ENCODE measurements at places on chromosomes 12 and 14.

DNA sequence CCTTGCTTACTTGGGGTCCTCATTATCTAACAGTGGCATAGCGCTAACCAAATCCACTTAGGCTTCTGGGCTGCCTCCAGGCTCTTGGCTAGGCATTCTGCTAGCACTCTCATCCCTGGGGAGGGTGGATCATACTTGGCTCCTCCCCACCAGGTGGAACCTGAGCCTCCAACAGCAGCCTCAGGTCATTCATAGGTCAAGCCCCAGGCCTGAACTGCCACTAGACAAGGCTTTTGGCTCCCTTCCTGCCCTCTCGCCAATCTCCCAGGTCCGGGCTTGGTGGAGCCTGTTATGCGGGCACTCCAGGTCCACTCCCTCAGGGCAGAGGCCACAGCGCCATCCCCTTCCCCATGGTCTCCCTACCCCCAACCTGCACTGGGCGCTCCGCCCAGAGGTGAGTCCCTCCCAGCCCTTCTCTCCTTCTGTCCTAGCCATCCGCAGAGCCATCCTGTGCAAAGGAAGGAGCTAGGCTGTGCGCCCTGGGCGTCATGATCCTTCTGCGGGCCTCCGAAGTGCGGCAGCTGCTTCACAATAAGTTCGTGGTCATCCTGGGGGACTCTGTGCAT is 154.9 kb upstream of the AMIGO2 start:
- no peak for DNase-seq

DNA sequence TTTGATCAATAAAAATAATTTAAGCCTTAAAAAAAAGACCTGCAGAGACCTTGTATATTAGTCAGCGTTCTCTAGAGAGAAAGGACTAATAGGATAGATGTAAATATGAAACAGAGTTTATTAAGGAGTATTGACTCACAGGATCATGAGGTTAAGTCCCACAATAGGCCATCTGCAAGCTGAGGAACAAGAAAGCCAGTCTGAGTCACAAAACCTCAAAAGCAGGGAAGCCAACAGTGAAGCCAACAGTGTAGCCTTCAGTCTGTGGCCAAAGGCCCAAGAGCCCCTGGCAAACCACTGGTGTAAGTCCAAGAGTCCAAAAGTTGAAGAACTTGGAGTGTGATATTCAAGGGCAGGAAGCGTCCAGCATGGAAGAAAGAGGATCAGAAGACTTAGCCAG is 66.3 kb downstream of the TBX5 start:
- no peak for DNase-seq

GRCh38 chr12:69239922-69240630 is 707 bp downstream of the CPSF6 start:
- DNase-seq = peak; percentile 23

- DNase-seq = peak; percentile 79
Observed at GRCh38 chr12:81627336-81628189, 131.6 kb downstream of the PPFIA2 start.

DNA sequence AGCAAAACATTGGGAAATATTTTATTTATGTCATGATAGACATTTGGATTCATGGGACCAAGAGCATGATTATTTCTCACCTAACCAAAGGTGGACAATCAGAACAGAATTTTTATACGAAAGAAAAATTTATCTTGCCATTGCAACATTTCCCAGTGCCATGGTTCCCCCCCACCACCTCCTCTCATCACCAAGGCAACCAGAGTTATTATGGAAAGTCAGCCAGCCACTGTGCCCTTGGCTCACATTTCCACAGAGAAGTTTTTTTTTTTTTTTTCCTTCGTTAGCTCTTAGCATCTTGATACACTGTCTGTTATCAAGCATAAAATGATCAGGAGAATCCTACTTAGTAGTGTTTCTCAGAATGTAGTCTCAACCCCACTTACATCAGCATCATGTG is 176.4 kb upstream of the TMTC1 start:
- DNase-seq = no peak

DNA sequence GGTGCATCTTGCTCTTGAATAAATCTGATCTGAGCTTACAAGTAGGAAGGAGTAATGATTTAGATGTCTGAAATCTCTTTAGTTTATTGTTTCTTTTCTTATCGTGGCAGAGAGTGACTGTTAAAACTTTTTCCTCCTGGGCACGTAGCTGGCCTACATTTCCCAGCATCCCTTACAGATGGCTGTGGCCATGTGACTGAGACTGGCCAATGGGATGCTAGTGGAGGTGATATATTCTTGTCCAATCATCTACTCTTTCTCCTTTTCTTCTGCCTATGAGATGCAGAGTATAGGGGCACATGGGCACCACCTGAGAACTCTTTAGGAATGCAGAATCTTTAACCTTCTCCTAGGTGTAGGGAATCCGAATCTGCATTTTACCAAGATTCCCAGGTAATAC is 237.3 kb downstream of the RGS6 start:
- no peak for DNase-seq

DNA sequence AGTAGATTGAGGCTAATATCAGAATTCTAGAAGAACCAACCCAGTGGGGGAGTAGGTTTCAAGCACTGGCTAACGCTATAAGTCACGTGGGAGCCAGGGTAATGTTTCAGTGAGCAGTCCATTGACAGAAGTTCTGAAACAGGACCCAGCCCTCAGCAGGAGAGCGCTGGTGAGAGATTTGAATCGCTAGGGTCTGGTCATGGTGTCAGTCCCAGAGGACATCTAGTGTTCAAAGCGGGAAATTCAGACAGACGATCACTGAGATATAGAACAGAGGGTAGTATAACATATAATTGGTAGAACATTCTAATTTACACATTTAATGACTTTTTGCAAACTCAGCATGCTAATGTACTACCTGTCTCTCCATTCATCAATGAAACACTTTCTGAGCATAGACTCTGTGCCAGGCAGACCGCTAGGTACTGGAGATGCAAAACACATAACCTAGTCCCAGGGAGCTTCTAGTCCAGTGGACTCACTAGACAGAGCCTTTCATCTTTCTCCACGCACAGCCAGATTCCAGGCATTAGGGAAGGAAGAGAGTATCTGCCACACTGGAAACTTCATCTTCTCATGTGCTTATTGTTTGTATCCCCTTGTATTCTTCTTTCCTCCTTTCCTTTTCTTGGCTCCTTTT is 35.4 kb upstream of the RNASE3 start:
- peak; percentile 89 for DNase-seq

DNA sequence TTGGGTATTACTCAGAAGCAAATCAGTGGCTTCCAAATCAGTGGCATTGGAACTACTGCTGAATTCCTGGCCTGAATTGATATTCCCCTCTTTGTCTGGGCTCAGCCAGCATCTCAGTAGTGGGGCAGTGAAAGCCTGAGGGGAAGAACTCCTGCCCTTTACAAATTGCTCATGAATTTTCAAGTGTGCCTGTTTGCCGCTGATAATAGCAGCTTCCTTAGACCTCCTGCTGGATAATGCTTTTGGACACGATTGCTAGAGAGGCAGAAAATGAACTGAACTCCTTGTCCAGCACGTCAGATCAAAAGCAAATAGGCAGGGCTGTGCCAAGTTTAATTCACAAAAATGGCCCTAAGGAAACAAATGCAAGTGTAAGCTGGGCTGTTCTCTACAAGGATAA is 91.3 kb upstream of the GZMB start:
- DNase-seq = no peak
